IPS-NIHi11 (cell line): ENCODE measurements at places on chromosomes 11 and 22.

GRCh38 chr11:45152740-45153595 lies 6.5 kb downstream of the PRDM11 start:
- DNase-seq, result no peak

- no peak for DNase-seq
Observed at GRCh38 chr11:117478926-117479325, 151.3 kb downstream of the CEP164 start.

DNA sequence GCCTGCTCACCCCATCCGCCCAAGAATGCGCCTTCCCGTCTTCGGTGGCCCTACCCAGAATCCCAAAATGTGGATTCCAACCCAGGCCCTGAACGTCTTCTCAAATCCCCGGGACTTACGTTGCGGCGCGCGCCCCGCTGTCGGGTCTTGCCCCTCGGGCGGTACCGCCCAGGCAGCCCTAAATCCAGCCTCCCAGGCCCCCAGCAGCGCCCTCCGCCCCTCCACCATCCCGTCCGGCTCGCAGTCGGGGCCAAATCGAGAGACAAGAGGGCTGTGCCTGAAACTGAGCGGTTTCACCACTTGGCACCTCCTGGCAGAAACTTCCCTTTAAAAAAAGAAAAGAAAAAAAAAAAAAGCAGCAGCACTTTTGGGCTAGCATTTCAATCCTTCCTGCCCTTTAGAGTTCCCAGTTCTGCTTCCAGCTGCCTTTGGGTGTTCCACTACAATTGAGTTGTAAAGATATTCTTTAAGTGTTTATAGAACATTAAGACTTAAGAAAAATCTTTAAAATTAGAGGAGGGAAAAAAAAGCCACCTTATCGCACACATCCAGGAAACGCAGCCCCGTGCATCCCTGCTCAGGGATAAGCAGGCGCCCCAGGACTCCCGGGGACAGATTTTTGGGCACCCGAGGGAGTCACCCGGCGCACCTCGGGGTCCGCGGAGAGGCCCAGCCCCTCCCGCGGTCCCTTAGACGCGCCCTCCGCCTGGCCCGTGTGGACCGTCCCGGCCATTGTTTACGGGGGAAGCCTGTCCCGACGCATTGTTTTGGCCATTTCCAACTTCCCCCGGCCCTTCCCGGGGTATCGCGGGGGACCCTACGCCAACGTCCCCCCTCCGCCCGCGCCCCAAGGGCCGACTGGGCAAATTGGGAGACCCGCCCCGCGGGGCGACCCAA lies 57.6 kb downstream of the KCNJ4 start:
- no peak for DNase-seq

DNA sequence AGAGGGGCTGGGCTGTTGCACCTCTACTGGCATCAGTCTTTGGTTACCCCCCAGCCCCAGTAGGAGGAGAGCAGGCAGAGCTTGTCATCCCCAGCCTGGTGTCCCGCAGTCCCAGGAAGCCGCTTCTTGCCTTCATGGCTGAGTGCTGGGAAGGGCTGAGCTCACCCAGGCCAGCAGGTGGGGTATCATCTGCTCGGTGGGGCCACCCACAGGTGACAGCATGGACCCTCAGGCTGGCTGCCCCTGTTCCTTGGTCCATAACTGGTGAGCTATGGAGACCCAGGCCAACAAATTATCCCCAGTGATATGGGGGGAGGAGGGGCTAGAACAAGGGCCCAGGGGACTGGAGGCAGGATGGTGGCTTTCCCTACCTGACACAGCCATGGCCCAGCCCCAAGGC lies 6.5 kb upstream of the RHOD start:
- DNase-seq, result no peak

DNA sequence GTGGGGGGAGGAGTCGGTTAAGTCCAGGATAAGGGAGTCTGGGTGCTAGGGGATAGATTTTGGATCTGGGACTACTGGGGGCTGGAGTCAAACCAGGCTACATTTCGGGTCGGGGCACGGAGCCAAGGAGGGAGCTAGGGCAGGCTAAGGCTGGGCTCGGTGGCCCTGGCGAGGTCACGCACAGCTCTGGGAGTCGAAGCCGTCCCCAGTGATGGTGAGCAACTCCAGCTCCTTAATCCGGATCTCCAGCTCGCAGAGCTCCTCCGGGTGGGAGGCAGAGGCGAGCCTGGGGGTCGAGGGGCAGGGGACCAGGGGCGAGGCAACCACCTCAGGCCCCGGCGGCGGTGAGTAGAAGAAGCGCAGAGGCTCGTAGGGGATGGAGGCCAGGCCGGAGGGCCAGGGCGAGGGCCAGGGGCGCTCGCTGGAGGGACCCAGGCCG lies 544 bp downstream of the C11orf91 start:
- DNase-seq, result no peak

DNA sequence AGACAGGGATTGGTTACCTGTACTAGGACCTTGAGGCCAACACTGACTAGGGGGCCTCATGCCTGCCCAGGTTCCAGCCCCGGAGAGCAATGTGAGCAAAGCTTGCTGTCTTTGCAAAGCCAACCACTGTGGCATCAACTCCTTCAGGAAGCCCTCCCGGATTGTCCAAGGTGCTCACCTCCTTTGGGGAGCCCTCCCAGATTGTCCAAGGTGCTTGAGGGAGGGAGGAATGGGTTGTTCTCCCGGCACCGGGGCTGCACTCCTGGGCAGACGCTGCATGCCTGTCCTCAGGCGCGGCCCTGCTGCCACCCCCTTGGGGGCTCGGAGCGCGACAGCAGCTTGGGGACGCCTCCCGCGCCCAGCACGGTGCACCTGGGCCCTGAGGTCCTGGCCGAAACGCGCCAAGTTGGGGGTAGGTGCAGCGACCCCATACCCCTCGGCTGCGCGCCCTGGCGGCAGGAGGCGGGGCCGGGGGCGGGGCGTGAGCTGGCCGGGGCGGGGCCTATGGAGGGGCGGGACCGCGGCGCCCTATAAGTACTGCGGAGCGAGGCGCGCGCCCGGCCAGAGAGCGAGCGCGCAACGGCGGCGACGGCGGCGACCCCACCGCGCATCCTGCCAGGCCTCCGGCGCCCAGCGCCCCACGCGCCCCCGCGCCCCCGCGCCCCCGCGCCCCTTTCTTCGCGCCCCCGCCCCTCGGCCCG lies at the start of gene CD81:
Gene CD81, plus strand, starts transcription at position 560 of the 701 bp plus-strand sequence. CDS start 240 bp downstream, outside the sequence.
- DNase-seq, result peak; percentile 97

DNA sequence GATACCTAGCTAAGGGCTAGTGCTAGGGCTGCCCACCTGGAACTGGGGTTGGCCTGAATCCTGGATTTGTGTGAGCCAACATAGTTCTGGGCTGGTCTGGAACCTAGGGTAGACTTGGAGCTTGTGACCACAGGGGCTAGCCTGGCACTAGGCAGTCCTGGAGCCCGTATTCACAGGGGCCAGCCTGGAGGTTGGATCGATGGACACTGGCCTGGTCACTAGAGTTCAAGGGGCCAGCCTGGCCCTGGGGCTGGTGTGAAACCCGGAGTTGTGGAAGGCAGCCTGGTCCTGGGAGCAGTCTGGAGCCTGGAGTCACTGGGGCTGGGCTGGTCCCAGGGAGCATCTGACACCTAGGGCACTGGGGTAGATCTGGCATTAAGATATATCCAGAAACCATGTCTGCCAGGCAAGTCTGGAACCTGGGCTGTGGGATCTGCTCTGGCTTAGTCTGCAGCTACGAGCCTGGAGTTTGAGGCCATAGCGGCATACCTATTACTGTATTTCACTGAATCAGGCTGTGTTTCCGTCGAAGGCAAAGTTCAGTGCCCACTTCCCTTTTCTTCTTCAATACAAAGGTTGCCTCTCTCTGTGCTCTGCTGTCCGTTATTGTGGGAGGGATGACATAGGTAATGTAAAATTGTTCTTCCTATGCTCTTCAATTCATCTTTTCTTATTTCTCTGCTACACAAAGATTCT lies 9.1 kb upstream of the GLYATL1B start:
- no peak for DNase-seq

DNA sequence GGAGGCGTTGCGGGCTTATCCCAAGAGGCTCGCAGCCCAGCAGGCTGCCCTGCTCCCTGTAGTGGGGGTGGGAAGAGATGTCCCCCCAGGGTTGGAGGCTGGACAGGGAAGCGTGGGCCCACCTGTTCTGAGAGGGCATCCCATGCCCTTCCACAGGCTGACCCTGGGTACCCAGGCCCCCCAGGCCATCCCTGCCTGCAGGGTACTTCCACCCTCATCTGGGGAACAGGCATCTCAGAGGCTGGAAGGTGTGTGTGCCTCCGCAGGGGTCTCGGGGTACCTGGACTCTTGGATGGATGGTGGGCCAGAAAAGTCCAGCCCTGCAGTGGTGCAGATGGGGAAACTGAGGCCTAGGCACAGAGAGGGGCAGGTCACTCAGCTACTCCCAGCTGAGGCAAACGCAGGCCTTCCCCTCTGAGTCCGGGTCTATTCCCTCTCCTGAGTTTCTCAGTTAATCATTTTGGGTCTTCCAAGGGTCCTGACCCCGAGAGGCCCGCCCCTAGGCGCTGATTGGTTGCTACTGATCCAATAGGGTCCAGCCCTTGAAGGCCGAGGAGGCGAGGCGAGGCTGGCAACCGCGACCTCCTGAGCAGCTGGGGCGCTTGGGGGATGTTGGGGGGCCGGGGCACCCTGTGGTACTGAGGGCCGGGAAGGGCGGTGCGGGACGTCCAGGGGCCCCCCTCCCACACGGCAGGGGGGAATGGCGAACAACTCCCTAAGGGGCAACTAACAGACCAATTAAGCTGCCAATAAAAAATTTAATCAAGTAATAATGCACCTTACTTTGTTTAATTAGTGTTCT lies 23.8 kb downstream of the FLRT1 start:
- DNase-seq, result peak; percentile 89

DNA sequence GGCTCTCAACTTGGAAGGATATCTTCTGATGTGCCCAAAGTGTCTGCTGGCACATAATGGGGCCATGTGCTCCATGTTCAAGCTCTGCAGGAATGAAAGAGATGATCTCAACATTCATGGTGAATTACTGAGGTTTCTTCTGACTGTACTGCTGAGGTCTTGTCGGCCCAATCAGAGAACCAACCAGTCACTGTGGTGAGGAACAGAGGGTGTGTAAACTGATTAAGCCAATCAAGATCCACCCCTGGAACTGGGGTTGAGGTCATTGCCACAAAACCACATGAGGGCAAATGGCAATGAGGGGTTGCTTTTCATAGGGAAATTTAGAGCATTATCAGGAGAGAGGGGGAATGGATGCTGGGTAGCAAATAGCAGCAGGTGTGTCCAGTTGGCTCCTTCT lies 152.3 kb upstream of the RAG2 start:
- DNase-seq, result peak; percentile 10

- DNase-seq, result no peak
Observed at GRCh38 chr22:48568736-48569330, 1258.8 kb downstream of the BRD1 start.

DNA sequence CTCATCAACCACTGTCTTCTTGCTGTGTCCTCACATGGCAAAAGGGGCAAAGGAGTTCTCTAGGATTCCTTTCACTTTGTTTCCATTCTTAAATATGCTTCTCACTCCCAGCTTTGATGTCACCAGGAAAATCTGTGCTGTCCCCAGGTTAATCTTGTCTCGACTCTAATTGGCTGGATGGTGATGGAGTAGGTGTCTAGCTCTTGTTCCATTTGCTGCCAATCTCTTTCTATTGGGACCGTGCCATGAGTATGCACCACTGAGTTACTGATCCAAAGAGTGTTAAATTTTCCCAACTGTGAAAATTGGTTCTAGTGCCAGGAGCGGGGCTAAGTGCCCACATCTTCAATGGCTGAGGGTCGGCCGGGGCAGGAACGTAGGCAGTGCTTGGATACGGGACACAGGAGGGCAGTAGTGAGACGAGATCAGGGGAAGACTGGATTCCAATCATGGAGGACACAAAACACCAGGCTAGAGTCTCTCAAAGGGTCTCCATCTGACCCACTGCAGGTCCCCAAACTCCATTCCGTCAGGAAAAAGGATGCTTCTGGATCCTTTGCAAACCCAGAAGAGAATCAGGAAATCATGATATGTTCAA lies 47.7 kb upstream of the CSNK2A3 start:
- DNase-seq, result peak; percentile 65

- no peak for DNase-seq
Observed at GRCh38 chr22:35326854-35327562, 27.3 kb downstream of the TOM1 start.

DNA sequence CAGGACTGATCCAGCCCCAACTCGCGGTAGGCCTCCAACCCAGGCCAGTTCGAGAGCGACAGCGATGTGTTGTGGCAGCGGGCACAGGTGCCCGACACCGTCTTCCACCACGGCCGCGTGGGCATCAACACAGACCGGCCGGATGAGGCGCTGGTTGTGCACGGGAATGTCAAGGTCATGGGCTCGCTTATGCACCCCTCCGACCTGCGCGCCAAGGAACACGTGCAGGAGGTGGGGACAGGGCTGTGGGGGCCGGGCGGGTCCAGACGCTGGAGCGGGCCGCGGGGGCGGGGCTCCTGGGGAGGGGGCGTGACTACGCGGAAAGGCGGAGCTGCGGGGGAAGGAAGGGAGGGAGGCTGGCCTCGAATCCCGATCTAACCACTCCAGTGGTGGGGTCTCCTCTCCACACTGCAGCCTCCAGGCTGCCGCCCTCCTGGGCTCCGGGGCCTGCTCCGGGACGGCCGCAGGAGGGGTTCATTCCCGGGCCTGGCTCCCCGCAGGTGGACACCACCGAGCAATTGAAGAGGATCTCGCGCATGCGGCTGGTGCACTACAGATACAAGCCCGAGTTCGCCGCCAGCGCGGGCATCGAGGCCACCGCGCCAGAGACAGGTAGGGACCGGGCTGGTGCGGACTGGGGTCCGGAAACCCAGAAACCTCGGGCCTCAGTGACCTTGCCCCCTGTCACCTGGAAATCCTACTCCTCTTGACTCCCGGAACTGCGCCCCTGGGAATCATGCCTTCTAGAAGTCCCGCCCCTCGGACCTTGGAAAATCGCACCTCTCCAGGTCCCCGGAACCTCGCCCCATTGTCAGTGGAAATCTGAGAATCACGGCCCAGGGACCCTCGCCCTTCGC lies 14.9 kb downstream of the TMEM258 start:
- peak; percentile 89 for DNase-seq

DNA sequence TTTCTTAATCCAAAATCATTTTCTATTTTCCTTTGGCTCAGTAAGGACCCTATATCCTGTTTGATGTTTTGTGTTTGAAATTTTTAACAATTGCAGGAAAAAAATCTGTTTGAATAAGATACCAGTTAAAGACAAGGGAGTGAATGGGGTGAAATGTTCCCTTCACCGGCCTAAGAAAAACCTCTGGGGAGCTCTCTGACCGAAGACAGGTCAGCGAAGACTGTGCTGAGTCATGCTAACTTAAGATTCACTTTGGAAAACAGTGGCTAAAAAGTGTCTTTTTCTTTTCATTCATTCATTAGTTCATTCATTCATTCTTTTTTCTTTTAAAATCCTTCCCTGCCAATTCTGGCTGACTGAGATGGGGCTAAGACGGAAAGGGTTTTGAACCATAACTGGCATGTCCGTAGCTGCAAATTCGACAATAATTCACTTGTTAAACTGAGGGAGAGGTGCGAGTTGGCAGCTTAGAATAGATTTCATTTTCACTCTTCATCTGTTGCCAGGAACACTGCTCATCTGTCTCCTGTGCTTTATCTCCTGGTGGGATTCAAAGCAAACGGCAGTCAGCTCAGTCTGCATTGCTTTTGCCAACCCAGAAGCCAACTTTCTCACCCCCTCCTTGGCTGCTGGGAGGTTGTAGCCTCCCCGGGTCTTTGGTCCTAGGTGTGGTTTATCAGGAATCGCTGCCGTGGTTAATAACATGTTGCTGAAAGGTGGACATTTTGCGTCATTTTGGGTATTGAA lies 434.0 kb upstream of the LARGE1 start:
- DNase-seq, result no peak

- no peak for DNase-seq
Observed at GRCh38 chr22:41198027-41198580, 7.0 kb upstream of the L3MBTL2 start.

- DNase-seq, result no peak
Observed at GRCh38 chr11:76659672-76660532, 10.6 kb downstream of the LRRC32 start.

GRCh38 chr11:78809931-78810541 lies 235.4 kb upstream of the NARS2 start:
- no peak for DNase-seq
